ENCODE measurements at places on chromosomes 5 and 9.

DNA sequence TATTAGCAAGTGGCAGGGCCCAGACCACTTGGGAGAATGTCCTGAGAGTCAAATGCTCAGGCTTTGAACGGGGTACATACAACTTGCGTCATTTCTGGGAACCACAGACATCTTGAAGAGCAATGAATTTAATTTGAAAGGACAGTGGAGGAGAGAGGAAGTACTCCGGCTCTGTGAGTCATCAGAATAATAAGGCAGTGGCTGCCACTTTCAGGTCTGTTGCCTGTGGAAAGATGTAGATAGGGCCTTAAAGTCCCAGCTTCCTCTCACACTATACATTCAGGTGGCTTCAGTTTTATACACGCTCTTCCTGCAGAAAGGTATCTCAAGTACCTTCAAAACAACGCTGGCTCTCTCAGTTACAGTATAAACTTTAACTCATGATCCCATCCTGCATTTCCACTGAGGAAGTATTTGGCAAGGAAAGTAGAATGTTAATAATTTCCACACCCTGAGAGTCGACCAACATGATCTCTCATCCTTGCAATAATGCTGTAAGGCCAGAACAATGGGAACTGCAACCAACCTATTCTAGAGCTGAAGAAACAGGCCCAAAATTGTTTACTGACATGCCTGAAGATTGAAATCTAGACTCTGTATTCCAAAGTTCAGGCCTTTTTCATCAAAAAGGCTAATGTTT is 6.8 kb upstream of the PRUNE2 start:
- no peak for DNase-seq

DNA sequence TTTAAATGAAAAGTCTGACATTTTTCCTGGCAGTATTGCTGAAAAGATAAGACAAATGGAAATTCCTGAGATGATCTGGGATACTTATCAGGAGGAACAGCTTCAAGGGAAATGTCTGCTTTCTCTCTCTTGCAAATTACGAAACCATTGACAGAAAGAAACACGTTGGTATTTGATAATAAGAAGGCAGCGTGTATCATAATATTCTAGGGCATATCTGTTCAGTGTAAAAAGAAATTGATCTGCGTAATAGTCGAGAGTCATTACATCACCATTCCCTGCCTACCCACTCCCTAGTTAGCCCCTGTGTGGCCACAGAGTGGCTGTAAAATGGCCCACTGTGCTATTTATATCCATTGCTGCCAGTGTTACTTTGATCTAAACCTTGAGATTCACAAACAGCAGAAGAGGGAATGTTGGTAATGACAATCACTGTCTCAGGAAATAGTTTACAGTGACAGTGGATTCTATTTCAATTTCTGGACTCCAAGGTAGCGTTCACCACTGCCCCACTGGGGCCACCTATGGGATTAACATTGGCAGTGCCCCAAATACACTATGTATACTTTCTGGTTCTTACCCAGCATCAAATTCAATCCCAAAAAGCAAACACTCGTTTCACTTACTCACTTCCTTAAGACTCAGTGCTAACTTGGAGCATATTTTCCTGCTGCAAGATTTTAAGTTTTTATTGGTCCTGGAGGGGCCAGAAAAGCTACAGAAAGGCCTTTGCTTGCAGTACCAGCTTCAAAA is 133.4 kb upstream of the GAS1 start:
- DNase-seq: no peak

- DNase-seq: no peak
Measured at GRCh38 chr5:95332158-95332557, 47.3 kb upstream of the MCTP1 start.

DNA sequence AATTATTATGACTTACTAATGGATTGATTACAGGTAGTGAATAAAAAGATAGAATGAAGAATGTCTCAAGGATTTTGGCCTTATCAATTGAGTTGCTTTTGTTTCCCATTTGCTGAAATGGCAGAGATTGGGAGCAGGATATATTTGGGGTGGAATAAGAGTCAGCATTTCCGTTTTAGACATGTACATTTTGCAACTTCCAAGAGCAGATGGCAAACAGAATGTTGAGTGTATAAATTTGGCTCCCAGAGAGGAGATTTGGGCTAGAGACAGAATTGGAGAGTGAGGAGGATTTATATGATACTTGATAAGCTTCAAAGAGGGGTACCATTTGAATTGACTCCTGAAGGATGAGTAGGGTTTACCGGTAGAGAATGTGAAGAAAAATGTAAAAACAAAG is 437.9 kb upstream of the PAPPA start:
- no peak for DNase-seq

- DNase-seq: no peak
Measured at GRCh38 chr9:109975574-109976295, 195.7 kb downstream of the PALM2AKAP2 start.

GRCh38 chr5:149419532-149419858 is 40.4 kb upstream of the IL17B start:
- no peak for DNase-seq

DNA sequence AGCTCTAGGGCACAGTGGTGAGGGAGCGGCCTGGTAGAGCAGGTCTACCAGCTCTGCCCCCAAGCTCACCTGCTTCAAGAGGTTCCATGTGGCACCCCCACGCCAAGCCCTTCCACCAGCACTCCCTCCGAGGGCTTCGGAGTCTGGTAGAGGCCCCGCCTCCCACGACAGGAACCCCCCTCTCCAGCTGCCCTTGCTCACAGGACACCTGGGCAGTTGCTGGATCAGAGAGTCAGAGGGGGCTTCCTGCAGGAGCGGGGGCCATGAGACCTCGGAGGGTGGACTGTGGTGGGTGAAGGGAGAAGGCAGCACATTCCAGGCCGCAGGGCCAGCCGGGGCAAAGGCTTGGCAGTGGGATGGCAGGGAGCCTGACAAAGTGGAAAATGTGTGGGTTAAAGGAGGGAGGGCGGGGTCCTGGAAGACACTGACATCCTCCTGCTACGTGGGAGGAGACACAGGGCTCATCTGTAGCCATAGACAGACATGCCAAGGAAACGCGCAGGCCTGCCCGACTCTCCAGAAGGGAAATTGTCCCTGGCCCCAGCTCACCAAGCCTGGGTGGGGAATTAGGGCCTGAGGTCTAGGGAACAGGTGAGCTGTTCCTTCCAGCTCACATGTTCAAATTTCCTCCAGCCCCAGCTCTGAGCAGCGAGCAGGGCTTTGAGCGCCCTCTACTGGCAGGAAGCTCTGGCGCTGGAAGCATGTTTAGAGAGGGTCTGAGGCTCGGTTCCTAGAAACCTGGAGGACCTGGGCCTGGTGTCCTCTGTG is 74.2 kb downstream of the NTNG2 start:
- peak; percentile 82 for DNase-seq

- DNase-seq: no peak
Measured at GRCh38 chr9:68912561-68912960, 101.4 kb downstream of the PRKACG start.

All from right hindlimb (tissue), 1 donor.